Activated CD4-positive, alpha-beta memory T cell treated with anti-CD3 and anti-CD28 coated beads for 36 hours (primary cell): ENCODE measurements at places on chromosomes 2 and 18. TPM values are rescaled to one million over a fixed set of nuclear protein-coding genes. Genes with fewer than 3 reads are reported as not detected.

Gene COX5B
- 217 TPM for total RNA-seq

GRCh38 chr2:24206714-24207113 lies 31.9 kb downstream of the FAM228A start:
- H3K27me3 ChIP-seq: no peaks in the 10 kb centered on the region
- DNase-seq: no peak
- H3K4me3 ChIP-seq: no peak overlapping the region
- H3K27ac ChIP-seq: no peak overlapping the region
- H3K4me1 ChIP-seq: no peaks in the 10 kb centered on the region
- peaks cover 54% of the 10 kb centered on the region for H3K36me3 ChIP-seq

DNA sequence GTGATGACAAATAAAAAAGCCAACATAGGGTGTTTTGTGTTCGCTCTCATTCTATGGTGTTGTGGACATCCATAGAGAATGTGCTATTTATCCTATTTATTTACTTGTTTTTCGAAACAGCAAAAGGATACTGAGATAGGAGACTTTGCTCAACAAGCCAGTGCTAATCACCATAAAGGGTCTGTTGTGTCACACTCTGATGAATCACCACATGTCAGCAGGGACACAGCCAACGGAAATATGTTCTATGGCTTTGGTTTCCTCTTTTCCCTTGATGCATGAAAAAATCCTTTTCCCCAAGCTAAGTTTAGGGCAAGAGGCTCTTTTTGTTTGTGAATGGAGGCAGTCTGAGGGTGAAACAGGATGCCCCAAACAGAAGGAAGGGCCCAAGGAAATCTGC lies 154.3 kb downstream of the RNF152 start:
- no peaks in the 10 kb centered on the region for H3K4me1 ChIP-seq
- no peak overlapping the region for H3K4me3 ChIP-seq
- H3K27ac ChIP-seq: no peak overlapping the region
- no peaks in the 10 kb centered on the region for H3K36me3 ChIP-seq
- no peak for DNase-seq

DNA sequence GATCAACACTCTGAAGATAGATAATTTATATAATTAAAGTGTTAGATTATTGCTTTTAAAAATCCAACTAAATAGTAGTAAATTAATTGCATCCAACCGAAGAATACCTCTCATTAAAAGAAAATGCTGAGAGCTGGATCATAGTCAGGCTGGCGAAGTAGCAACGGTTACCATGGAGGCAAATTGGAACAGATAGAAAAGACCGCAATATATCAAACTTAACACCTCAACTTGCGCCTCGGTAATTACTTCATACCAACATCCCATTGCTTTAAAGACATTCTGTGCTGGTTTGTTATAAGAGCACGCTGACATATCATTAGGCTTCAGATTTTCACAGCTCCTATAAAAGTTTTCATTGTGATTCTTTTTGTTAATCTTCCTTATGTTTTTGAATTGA lies 183.8 kb upstream of the ZC3H15 start:
- no peak overlapping the region for H3K27ac ChIP-seq
- H3K4me1 ChIP-seq: no peaks in the 10 kb centered on the region
- H3K4me3 ChIP-seq: no peak overlapping the region
- no peak for DNase-seq
- peaks cover 2% of the 10 kb centered on the region for H3K36me3 ChIP-seq

- no peaks in the 10 kb centered on the region for H3K4me1 ChIP-seq
- no peaks in the 10 kb centered on the region for H3K36me3 ChIP-seq
- no peak overlapping the region for H3K27ac ChIP-seq
- H3K4me3 ChIP-seq: no peak overlapping the region
Measured at GRCh38 chr2:138395565-138396306, 105.8 kb upstream of the SPOPL start.

DNA sequence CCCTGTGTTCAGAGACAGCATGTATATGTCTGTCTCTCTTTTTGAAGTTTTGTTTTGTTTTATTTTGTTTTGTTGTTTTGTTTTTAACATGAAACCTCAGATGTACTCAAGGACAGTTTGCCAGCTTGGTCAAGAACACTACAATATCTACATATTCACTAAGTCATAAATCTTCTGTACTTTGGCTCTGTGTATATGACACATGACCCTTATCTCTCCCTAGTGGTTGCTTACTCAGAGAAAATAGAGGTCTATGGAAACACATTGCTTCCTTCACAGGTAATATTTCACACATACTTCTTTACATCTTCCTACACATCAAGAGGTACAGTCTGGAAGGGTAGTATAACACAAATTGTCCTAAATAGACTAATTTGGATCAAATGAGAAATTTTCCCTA lies 312.6 kb upstream of the VRK2 start:
- no peak for DNase-seq
- H3K4me1 ChIP-seq: no peaks in the 10 kb centered on the region
- no peaks in the 10 kb centered on the region for H3K27me3 ChIP-seq

GRCh38 chr2:237627441-237628246 lies at the start of gene LRRFIP1:
TSS of gene LRRFIP1 (plus strand) at chr2:237627587. CDS start at chr2:237627645, 58 bp downstream.
- no peak within 1 kb of the TSS for H3K27ac ChIP-seq
- peak; percentile 21 for DNase-seq
- H3K4me3 ChIP-seq: peak within 1 kb of the TSS; percentile 78

DNA sequence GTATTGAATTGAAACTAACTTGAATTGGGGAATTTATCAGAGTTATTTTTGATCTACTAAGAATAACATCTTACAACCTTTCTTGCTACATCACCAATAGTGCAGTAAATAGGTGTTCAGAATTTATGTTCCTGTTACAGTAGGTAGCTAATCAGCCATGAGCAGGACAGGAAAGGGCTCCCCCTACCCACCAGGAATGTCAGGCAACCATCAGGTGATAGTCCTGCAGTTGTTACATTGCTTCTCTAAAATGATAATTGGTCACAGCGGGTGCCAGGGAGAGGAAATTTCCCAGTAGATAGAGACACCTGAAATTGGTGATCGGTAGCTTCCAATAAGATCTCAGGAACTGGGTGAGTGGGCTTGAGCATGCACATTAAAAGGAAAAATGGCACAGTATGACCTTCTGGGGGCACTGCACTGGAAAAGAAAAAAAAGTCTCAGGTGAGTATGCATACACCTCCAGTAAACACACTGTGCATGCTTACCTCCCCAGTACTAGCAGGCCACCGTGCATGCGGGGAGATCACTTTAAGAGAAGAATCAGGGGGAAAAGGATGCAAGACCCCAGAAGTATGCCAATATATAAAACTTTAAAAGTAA lies 1092.0 kb upstream of the LRRTM1 start:
- no peaks in the 10 kb centered on the region for H3K4me1 ChIP-seq
- H3K36me3 ChIP-seq: no peaks in the 10 kb centered on the region
- no peak for DNase-seq
- H3K27ac ChIP-seq: no peak overlapping the region

DNA sequence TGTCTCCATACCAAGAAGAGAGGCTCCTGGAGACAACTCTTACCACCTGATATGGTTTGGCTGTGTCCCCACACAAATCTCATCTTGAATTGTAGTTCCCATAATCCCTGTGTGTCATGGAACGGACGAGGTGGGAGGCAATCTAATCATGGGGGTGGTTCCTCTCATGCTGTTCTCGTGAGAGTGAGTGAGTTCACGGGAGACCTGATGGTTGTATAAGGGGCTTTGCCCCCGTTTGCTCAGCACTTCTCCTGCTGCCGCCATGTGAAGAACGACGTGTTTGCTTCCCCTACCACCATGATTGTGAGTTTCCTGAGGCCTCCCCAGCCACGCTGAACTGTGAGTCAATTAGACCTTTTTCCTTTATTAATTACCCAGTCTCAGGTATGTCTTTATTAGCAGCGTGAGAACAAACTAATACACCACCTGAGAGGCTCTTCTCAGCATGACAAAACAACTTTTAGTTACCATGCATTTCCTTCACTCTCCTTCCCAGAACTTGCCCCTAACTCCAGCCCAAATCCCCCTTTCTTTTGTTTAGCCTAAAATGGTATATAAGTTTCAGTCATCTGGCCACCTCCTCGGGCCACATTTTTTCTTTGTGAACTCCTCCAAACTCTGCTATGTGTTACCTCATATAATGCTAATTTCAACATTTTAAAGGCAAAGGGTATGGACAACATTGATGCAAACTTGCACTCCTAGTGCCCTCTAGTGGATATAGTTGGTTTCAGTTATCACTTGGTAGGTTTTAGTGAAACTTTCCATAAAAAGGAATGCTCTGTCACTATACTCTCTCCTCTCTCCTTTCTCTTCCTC lies 58.6 kb upstream of the SLC25A52 start:
- H3K36me3 ChIP-seq: no peaks in the 10 kb centered on the region
- H3K27ac ChIP-seq: no peak overlapping the region
- no peak for DNase-seq
- H3K4me1 ChIP-seq: no peaks in the 10 kb centered on the region
- peaks cover 2% of the 10 kb centered on the region for H3K27me3 ChIP-seq

DNA sequence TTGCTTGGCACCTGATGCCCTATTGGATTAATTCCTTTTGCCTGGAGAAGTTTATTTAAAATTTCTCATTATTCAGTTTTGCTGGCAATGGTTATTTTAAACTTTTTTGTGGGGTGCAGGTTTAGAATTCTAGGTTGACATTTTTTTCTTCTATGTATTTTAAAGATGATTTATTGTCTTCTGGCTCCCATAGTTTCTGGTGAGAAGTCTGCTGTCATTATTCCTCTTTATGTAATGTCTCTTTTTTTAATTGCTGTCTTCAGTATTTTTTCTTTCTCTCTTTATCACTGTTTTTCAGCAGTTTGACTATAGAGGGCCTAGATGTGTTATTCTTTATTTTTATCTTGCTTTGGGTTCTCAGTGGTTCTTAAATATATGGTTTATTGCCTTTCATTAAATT lies 182.2 kb upstream of the STON1 start:
- H3K4me1 ChIP-seq: peaks cover 53% of the 10 kb centered on the region
- H3K27ac ChIP-seq: no peak overlapping the region
- no peak for DNase-seq
- peaks cover 41% of the 10 kb centered on the region for H3K36me3 ChIP-seq

- no peak overlapping the region for H3K27ac ChIP-seq
- H3K36me3 ChIP-seq: peaks cover 36% of the 10 kb centered on the region
- no peaks in the 10 kb centered on the region for H3K27me3 ChIP-seq
- H3K4me1 ChIP-seq: peaks cover 2% of the 10 kb centered on the region
- peak; percentile 38 for DNase-seq
Measured at GRCh38 chr2:241724259-241724974, 10.0 kb upstream of the D2HGDH start.

- no peaks in the 10 kb centered on the region for H3K27me3 ChIP-seq
- H3K36me3 ChIP-seq: peaks cover 25% of the 10 kb centered on the region
- no peak overlapping the region for H3K27ac ChIP-seq
Measured at GRCh38 chr18:35143622-35144596, 96.9 kb upstream of the ZNF397 start.

GRCh38 chr2:30314981-30315380 lies 83.6 kb downstream of the LBH start:
- H3K36me3 ChIP-seq: peaks cover 1% of the 10 kb centered on the region
- no peaks in the 10 kb centered on the region for H3K27me3 ChIP-seq
- DNase-seq: no peak
- H3K27ac ChIP-seq: peak overlapping the region; percentile 71
